ENCODE measurements at places on chromosomes 6 and 20.

DNA sequence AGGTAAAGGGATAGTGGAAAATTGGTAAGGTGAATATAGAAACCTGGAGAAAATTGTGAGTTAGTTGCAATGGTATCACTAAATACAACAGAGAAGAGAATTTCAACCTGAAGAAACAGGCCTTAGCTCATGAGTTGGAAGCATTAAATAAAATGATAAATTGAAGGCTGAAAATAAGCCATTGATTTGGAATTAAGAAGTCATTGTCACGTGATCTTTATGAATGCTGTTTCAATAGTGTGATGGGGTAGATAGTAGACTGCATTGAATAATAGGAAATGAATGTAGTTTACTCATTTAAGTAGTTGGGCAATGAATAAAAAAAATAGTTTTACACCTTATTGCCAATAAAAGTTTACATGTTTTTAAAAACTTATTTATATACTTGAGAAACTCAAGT, 88.5 kb upstream of the ADGRB3 start:
- no peak for DNase-seq

- peak; percentile 56 for DNase-seq
These were observed 27.1 kb downstream of the CD83 start for GRCh38 chr6:14144678-14145113.

DNA sequence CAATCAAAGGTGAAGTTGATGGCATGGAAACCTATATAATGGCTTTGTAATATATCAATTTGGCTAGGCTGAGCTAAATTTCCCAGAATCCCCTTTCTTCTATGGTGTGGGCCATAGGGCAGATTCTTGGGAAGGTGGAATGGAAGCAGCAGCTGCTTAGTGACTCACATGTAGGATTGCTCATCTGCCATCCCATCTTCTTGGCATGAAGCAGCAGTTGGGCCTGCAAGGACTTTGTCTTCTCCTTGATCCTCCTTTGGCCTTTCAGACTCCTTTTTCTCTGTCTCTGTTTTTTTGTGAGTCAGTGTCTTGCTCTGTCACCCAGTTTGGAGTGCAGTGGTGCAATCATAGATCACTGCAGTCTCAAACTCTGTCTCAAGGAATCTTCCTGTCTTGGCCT, 52.6 kb upstream of the CEP162 start:
- no peak for DNase-seq

DNA sequence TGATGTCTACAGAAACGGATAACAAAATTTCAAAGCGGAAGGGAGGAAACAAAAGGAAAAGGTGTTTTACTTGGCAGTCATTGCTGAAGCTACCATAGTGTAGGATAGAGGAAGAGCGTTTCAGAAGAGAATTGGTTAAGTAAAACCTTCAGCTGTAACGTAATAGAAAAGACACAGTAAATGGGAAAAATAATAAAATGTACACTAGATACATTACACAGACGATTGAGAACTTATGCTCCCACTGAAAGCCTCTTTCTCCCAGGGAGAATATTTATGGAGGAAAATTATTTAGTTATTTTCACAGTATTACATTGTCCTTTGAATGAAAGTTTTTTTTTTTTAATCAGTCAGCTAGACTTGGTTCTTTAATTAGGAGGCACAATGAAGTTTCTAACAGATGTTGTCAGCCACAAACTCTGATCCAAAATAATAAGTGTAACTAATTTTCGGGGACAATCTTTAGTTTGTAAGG, 90.7 kb upstream of the PRDM1 start:
- no peak for DNase-seq

- no peak for DNase-seq
These were observed 98.0 kb downstream of the VEGFA start for GRCh38 chr6:43867996-43868395.

- DNase-seq = no peak
These were observed 513.6 kb upstream of the PTCHD4 start for GRCh38 chr6:48624631-48625030.

- no peak for DNase-seq
These were observed 97.2 kb downstream of the SYNDIG1 start for GRCh38 chr20:24566656-24567055.

- no peak for DNase-seq
These were observed 19.1 kb upstream of the SIRPG start for GRCh38 chr20:1676650-1677049.

- no peak for DNase-seq
These were observed 495 bp downstream of the FAM83B start for GRCh38 chr6:54846857-54847674.

- DNase-seq = no peak
These were observed 79.3 kb downstream of the CAP2 start for GRCh38 chr6:17472653-17473183.

- peak; percentile 33 for DNase-seq
These were observed 744 bp downstream of the RAB23 start for GRCh38 chr6:57221191-57221935.

DNA sequence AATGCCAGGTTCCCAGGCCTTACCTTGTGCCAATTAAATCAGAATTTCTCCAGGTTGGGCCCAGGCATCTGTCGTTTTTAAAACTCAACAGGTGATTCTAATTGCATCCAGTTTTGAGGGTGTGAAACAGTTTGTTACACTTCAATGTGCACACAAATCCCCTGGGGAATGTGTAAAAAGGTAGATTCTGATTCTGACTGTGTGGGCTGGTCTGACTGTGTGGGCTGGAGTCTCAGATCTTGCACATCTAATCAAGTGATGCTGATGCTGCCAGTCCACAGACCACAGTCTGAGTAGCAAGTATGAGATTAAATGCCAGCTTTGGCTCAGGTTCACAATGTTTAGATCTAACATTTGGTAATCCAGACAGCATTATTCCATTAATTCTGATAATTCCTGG, 12.5 kb upstream of the ETV7 start:
- DNase-seq = no peak

DNA sequence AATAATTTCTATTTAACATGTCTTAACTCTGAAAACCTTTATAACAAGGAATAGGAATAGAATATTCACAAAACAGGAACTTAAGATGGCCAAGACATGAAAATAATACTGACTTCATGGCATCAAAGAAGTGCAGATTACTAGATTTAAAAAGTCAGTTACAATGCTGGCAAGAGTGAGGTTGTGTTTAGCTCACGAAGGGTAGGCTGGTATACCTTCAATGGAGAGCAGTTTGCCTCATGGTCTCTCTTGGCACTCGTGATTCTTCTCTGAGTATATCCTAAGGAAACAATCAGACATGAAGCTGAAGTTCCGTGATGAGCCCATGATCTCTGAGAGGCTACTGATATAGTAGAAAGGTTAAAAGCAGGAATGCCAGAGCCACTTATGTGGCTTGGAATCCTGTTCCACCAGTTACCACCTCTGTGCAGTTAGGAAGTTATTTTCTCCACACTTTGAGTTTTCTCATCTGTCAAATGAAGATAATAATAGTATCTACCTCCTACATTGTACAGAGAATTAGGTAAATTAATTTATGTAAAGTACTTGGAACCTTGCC, 7.2 kb downstream of the NCOA7 start:
- no peak for DNase-seq

GRCh38 chr20:47614703-47615309, 113.1 kb downstream of the NCOA3 start:
- DNase-seq = no peak

DNA sequence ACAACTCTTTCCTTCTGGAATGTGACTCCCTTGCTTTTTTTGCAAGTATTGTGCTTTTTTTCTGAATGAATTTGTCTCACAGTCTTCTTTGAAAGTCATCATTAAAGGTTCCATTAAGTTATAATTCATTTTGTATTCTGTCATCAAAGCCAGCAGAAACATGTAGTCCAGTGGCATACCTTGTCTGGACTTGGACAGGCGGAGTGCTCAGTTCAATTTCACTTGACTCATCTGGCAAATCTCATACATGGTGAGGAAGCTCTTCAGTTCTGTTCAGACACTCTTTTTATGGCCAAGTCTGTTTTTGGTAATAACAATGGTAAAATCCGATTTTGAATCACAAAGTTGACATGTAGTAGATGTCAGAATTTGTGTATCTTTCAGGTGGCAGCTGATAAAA, 260.8 kb upstream of the OPRM1 start:
- DNase-seq = no peak

GRCh38 chr20:13494019-13494418, 144.7 kb downstream of the TASP1 start:
- DNase-seq = no peak

DNA sequence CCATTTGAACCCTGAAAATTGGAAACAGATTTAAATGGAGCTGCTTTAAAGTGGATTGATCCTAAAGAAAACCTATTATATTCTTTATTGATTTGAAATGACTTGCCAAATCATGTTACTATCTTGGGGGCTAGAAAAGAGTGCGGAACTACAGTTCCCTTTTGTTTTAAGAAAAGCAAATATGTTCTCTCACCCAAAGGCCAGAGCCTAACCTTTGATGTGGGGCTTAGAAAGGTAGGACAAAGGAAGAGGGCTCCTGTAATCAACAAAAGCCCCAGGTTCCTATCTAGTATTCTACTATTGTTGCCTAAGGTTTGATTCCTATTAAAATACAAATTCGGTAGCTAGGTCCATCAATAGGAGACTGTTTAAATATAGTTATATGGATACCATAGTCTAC, 100.8 kb upstream of the BEND6 start:
- DNase-seq = no peak

- no peak for DNase-seq
These were observed 58.0 kb downstream of the DTD1 start for GRCh38 chr20:18645851-18646250.

GRCh38 chr6:33297956-33298772, 578 bp downstream of the RGL2 start:
- peak; percentile 72 for DNase-seq

DNA sequence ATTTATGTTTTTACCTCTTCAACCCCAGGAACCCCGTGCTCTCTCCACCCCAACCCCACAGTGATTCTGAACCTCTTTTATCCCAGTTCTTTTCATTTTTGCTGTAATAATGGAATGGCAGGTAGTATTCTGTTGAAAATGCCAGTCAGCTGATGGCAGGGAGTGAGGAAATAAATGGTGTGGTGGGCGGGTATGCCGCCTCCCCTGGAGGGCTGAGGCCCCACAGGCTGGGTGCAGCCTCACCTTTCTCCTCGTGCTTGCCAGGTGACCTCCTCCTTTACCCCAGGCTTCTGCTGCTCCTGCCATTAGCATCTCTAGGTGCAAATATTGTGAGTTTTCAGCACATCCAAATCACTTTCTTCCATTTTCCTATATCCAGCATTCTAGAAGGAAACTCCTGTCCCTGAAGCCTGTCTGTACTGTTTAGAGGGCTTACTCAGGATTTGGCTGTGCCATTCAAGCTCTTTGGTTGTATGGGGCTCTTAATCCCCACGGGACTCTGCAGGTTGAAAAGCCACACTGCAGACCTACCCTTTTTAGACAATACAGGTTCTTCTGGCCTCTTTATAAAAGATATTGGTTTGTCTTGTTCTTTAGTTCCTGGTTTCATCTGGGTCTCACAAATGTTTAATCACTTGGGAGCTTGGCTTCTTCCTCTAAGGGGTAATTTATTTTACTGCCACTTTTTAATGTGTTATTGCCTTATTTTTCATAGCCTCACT, 201.8 kb downstream of the JARID2 start:
- no peak for DNase-seq

- no peak for DNase-seq
These were observed 298.8 kb upstream of the FERMT1 start for GRCh38 chr20:6421321-6422248.

GRCh38 chr20:2699775-2700413, 7.3 kb downstream of the EBF4 start:
- DNase-seq = no peak

DNA sequence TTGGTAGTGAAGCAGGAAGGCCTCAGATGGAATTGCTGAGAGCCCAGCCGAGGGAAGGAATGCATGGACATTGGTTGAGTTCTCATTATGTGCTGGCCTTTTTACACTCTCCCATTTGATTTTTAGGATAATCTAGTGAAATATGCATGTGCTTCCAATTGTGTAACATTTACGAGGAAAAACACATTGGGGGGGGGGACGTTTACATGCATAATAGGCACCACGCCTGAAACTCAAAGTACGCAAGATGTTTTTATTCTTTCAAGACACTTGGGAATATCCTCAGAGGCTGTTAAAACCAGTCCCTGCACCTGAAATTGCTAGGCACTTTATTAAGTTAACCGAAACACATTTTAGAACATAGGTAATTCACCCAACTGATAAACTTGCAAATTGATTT, 118.5 kb upstream of the CDH4 start:
- DNase-seq = no peak

GRCh38 chr6:28985462-28986164, 19.5 kb downstream of the ZNF311 start:
- no peak for DNase-seq

DNA sequence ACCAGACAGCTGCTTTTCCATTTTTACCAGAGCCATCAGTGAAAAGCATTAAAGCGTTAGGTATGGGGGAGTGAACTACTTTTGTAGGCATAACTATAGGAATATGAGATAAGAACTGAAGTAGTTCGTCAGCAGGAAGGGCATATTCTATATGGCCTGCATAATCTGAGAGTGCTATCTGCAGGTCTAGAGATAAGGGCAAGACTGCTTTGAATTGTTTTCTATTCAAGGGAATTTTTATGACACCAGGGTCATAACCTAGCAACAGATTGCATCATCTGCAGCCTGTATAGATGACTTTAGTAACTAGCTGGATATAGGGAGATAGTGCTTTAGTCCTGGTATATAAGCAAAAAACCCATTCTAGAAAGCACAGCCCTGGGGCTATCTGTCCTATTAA, 437.3 kb upstream of the HTR1E start:
- no peak for DNase-seq

- no peak for DNase-seq
These were observed 5.1 kb downstream of the MTRES1 start for GRCh38 chr6:107033126-107033525.

GRCh38 chr6:85135376-85136094, 314.3 kb upstream of the NT5E start:
- DNase-seq = no peak

DNA sequence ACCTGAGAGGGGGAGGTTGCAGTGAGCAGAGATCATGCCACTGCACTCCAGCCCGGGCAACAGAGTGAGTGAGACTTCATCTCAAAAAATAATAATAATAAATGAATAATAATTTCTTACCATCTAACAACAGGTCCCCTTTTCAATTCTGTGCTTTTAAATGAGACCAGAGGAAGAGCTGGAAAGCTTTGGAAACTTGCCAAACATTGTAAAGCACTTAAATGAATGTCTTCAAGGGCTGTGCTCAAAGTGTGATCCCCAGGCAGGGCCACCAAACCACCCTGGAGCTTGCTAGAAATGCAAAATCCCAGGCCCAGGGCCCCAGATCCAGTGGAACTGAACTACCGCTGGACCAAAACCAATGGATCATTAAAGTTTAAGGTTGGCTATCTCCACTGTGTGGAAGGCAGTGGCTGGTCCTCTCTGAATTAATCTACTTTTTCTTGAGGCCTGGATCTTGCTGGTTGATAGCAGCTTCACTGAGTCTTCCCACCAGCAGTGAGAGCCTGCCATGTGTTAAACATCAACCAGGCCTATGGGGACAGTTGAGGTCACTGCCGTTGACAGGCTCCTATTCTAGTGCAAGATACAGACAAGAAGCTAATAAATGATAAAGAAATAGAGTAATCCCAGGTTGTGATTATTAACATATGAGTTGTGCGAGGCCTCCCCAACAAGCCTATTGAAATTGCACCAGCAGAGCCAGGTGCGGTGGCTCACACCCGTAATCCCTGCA, 23.7 kb upstream of the TFAP2C start:
- no peak for DNase-seq
